ENCODE measurements at places on chromosomes 16 and 17.

DNA sequence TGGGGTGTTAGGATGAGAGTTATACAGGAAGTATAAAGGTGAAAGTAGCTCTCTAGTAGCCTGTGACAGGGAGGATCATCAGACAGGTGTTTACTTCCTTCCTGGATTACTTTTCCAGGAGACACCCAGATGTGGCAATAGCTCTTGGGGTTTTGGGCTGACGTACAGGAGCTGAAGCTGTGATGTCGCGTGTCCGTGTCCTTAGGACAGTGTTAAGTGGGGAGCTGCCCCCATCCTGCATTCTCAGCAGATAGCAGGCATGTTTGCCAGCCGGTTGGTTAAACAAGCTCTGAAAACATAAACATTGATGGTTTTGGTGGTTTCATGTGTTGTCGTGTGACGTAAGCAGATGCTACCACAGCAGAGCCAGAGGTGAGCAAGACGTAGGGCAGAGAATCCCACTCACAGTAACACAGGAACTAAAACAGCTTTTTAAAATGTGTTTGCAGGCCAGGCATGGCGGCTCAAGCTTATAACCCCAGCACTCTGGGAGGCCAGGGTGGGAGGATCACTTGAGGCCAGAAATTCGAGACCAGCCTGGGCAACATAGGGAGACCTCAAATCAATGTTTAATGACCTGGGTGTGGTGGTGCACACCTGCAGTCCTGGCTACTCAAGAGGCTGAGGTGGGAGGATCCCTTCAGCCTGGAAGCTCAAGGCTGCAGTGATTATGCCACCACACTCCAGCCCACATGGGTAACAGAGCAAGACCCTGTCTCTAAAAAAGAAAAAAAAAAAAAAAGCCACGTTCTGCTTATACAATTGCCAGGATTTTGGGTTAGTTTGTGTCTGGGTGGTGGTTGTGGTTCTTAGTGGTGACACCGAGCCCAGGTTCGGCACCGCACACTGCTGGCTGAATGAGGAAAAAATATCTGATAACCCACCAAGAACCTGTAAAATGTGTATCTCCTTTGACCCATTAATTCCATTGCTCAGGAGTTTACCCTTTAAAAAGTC lies 18.2 kb upstream of the IL17C start:
- DNase-seq: no peak

GRCh38 chr17:39009581-39010001 lies 42.4 kb upstream of the FBXO47 start:
- no peak for DNase-seq

DNA sequence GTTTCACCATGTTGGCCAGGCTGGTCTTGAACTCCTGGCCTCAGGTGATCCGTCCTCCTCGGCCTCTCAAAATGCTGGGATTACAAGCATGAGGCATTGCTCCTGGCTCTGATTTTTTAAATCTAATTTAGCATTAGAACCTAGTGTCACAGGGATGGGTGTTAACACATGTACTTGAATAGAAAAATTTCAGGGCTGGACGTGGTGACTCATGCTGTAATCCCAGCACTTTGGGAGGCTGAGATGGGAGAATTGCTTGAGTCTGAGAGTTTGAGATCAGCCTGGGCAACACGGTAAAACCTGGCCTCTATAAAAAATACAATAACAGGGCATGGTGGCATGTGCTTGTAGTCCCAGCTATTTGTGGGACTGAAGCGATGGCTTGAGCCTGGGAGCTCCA lies 6.0 kb upstream of the RNF135 start:
- DNase-seq: no peak

DNA sequence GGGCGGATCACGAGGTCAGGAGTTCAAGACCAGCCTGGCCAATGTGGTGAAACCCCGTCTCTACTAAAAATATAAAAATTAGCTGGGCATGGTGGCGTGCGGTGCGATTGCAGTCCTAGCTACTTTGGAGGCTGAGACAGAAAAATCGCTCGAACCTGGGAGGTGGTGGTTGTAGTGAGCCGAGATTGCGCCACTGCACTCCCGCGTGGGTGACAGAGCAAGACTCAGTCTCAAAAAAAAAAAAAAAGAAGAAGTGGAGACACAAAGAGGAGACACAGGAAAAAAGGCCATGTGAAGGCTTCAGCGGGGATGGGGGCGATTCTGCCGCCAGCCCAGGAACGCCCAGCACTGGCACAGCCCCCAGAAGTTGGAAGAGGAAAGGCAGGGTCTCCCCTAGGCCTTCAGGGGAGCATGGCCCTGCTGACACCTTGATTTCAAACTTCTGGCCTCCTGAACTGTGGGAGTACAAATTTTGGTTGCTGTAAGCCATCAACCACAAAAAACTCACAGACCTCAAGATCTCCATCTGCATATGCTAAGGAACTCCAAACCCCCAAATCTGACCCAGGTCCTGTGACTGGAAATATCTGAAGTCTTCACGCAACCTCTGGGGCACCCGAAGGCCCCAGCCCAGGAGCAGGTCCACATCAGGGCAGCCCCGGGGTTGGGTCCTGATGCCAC lies 7.0 kb downstream of the SGSH start:
- DNase-seq: no peak

DNA sequence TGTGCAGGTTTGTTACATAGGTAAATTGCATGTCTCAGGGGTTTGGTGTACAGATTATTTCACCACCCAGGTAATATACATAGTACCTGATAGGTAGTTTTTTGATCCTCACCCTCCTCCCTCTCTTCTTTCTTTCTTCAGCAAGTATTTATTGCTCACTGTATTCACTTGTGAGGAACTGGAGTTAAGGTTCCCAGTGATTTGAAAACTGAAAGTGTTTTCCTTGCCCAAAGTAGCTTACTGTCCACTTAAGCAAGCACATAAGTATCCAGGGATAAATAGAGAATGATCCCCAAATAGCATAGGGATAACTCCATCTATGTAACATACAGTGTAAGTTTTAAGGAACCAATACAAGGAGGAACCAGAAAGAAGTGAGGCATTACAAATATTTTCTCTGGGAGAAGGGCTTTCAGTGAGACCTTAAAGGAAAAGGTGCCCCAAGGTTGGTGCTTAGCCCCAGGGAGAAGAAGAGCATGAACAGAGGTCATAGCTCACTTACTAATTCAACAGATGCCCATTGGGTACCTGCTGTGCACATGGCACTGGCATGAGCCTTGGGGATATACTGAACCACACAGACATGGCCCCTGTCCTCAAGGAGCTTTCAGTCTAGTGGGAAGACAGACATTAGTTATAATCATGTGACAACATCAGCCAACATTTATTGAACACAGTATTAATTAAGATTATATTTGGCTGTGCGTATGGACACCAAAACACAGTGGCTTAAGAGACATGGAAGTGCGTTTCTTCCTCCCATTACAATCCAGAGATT lies 17.0 kb downstream of the MYL4 start:
- no peak for DNase-seq

DNA sequence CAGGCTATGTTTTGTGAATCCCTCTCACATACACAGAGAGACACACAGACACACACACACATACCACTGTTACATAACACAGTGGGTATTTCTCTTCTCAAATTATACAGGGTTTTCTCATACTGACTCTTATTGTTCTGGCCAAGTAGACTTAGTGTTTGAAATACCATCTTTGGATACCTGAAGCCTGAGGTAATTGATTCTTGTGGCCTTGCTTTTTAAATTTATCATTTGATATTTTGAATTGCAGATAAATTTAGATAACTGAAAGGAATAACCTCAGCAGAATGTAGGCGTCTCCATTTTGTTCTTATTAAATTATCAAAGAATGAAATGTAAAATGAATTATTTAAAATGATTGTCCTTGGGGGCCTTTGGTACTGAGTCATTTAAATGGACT lies 223.8 kb downstream of the LGALS9B start:
- no peak for DNase-seq

DNA sequence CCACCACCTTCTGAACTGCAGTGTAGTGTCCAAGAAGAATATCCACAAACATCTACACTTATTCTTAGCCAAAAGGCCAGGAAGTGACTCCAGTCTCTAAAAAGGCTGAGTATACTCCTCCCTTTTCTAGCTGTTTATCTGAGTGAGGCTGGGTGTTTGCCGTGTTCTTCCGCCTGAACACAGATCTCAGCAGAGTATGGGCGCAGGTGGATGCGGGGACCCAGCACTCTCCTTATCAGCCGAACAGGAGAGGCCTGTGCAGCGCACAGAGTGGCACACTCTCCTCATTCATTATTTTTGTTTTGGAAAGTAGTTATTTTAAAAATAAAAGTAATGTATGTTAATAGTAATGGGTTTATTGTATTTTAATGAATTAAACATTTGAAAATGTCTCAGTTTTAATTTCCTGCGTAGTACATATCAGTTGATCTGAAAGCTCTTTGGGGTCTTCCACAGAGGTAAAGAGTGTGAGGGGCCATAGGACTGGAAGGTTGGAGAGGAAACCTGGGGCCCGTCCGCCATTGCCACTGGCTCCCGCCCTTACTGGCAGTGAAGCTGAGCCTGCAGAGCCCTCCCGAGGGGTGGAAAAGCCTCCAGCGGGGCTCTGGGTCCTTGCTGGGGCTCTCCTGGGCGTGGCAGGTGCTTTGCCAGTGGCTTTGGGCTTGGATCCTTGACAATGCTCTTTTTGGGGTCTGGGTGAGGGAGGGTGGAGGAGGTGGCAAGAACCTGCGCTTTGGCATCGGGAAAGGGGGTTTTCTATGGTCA lies 53.8 kb downstream of the PDPK1 start:
- DNase-seq: no peak

GRCh38 chr17:60577147-60577915 lies 22.7 kb upstream of the PPM1D start:
- no peak for DNase-seq

DNA sequence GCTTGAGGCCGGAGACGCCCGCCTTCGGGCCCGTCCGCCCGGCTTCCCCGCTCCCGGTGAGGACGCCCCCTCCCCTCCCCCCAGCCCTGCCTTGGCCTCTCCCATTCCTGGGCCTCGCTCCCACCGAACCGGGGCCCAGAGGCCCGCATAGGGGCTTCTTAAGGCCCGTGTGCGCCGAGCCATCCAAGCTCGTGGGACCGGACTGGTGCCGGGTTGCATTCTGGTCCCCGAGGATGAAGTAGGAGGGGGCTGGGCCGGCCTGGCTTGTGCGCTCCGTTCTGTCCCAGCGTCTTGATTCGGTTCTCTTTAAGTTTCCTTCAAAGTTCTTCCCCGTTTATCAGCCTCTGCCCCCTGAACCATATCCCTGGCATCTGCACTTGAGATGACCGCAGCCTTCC lies 488 bp downstream of the SENP3 start:
- DNase-seq: no peak

GRCh38 chr16:73878611-73879010 lies 418.0 kb upstream of the PSMD7 start:
- DNase-seq: no peak

DNA sequence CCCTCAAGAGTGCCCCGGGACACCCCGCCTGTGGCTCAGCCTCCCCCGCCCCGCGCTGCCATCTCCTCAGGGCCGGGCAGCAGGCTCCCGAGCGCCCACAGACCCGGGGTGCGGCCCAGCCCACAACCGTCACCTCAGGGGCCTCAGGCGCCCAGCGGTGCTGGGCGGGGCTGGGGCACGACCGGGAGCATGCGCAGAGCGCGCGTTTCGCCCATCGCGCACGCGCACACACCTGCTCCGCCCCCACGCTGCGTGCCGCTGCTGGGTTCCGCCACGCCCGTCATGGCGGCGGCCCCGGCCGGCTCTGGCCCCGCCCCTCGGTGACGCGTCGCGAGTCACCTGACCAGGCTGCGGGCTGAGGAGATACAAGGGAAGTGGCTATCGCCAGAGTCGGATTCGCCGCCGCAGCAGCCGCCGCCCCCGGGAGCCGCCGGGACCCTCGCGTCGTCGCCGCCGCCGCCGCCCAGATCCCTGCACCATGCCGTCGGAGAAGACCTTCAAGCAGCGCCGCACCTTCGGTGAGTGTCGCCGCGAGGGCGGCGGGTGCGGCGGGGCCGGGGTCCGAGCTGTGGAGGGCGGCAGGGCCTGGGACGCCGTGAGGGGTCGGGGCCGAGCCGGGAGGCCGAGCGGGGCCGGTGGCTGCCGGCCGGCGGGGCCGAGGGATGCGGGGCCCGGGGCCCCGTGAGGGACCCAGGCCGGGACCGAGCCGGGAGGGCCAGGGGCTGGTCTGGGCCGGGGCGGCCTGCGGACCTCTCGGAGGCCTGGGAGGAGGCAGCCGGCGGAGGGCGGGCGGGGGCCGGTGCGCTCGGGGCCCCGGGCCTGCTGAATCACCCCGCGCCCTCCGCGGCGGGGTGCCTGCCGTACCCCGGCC lies at the start of gene MAP1LC3B:
TSS of gene MAP1LC3B (plus strand) at position 387 of the 871 bp plus-strand sequence. CDS start at position 479, 92 bp downstream.
- peak; percentile 85 for DNase-seq

DNA sequence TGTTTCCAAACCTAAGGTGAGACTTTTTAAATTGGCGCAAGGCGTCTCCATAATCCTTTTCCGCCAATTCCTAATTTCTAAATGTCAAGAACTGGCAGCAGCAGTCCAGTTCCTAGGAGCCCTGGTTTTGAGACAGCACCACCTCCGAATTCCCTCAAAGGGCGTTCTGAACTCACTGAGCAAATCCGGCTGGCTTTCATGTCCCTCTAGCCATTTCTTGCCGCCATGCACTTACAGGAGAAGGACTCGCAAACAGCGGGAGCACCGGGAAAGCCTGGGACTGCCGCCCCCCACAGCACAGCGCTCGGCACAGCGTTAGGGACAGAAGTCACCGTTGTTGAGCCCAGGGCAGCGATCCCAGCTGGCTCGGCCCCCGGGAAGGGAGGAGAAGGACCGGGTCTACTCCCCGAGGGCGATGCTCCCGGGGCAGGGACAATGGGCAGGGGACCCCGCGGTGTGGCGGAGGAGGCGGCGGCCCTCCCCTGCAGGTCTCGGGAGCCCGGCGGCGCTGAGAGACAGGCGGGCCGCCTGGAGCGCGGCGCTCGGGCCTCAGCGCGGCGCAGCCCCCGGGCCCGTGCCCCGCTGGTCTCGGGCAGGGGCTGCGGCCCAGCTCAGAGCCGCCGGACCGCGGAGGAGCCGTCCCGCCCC lies 545 bp downstream of the ARHGAP17 start:
- no peak for DNase-seq

GRCh38 chr16:66261826-66262225 lies 104.7 kb upstream of the CDH5 start:
- no peak for DNase-seq

DNA sequence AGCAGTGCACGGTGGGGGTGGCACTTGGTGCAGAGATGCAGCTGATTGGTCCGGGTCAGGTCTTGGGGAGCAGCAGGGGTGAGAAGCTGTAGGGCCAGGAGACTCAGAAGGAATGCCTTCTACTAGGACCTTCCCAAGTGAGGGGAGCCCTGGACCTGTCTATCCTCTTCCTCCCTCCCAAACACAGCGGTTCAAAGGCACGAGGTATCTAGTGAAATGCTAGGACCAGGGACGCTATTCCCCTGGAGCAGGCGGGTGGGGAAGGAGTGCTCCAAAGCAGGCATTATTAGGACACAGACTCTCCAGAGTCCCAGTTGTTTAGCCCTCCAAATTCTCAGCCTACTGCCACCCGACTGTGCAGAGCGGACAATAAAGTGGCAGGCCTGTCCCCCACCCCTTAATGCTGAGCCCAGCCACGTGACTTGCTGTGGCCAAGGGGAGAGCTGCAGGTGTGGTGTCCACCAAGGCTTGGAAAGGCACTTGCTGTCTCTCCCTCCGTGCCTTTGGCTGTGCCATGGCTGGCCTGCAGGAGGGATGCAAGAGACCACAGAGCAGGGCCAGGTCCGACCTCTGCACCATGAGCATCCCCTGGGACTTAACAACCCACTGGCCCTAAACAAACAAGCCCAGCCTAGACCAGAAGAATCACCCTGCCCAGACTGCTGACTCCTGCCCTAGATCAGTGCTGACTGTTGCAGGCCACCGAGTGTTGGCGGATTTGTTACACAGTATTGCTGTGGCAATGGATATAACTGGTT lies 97.2 kb downstream of the TBC1D16 start:
- no peak for DNase-seq

GRCh38 chr17:1188812-1189504 lies 9.2 kb upstream of the ABR start:
- DNase-seq: no peak
